ENCODE measurements at places on chromosomes 7 and 10.

- ATAC-seq, result peak; percentile 75
Observed at GRCh38 chr7:43647673-43648472, 65.0 kb downstream of the STK17A start.

DNA sequence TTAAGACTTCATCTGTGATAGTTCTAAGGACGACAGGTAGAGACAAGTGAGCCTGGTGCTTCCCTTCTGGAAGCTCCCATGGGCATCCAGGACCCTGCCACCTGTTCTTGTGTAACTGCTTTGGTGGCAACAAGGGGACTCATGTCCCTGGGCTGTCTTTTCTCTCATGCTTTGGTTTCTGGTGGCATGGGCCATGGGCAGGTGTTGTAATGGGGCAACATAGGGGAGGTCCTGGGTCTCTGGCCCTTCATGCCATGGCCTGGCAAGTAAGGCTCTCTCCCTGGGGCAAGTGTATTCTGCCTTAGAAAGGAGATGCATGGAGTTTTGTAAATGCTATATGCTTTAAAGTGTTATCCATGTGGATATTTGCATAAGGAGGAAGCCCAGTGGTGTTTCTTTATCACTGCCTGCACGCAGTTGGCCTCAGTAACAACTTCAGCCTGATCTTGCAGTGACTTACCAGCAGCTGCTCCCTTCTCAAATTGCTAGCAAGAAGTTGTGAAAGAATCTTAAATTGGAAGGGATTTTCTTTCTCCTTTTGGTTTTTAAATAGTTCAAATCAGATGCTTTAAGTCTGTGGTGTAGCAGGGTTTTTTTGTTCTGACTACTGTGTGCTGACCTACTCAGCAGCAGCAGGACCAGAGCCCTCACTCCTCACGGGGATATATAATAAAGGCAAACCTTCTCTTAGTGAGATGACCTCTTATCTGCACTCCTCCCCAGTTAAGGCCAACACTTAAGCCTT lies 39.9 kb downstream of the OGDH start:
- no peak for ATAC-seq

GRCh38 chr7:70384024-70384423 lies 747.9 kb upstream of the GALNT17 start:
- ATAC-seq, result no peak

GRCh38 chr10:31318382-31318853 lies 598 bp upstream of the ZEB1 start:
- ATAC-seq, result peak; percentile 76

DNA sequence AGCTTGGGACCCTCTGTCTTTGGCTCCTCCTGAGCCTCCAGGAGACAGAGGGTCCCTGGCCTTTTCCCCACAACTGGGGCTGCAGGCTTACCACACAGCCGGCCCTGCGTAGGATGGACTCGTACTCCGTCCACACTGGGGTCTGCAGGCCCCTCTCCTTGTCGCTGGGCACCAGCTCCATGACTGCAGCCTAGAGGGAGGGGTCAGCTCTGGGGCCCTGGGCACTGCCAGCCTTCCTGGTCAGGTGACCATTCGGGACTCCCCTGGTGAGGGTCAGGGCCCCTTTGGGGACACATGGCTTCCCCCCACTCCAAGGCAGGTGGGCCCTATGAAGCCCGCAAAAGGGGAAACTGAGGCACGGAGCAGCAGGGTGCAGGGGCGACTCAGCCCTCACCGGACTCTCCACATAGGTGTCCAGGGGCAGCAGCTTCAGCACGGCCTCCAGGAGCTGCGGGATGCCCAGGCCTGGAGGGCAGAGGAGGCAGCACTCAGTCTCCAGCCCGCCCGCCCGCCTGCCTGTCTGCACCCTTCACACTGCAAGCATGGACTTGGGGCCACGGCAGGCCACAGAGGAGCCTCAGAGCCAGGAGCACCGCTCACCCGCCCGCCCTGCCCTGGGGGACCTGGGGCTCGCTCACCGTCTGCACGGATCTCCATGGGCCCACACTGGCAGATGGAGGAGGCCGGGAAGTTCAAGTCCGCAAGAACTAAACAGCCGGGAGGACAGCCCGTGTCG lies 1.1 kb downstream of the FUOM start:
- ATAC-seq, result peak; percentile 11

All from SK-N-SH treated with all-trans-retinoic acid at 6 μM for 48 hours (cell line).